Cortex of kidney (tissue), 1 donor: ENCODE measurements at places on chromosomes 13 and 19.

GRCh38 chr13:42707586-42707985 lies 73.8 kb upstream of the FAM216B start:
- DNase-seq: no peak

DNA sequence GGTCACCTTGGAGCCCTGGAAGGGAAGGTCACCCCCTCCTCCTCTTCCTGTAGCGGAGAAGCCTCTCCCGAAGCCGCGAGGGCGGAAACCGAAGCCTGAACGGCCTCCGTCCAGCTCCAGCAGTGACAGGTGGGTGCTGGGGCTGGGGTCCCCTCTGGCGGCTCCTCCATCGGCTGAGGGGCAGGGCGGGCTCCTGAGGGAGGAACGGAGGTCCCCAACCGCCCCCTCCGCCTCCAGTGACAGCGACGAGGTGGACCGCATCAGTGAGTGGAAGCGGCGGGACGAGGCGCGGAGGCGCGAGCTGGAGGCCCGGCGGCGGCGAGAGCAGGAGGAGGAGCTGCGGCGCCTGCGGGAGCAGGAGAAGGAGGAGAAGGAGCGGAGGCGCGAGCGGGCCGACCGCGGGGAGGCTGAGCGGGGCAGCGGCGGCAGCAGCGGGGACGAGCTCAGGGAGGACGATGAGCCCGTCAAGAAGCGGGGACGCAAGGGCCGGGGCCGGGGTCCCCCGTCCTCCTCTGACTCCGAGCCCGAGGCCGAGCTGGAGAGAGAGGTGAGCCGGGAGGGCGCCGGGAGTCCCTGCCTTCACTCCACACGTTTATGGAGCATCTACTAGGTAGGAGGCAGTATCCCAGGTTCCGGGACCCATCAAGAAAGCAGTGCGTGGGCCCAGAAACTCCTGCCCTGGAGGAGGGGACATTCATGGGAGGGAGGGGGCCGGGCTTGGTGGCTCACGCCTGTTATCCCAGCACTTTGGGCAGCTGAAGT lies 22.0 kb downstream of the HDGFL2 start:
- DNase-seq: no peak

DNA sequence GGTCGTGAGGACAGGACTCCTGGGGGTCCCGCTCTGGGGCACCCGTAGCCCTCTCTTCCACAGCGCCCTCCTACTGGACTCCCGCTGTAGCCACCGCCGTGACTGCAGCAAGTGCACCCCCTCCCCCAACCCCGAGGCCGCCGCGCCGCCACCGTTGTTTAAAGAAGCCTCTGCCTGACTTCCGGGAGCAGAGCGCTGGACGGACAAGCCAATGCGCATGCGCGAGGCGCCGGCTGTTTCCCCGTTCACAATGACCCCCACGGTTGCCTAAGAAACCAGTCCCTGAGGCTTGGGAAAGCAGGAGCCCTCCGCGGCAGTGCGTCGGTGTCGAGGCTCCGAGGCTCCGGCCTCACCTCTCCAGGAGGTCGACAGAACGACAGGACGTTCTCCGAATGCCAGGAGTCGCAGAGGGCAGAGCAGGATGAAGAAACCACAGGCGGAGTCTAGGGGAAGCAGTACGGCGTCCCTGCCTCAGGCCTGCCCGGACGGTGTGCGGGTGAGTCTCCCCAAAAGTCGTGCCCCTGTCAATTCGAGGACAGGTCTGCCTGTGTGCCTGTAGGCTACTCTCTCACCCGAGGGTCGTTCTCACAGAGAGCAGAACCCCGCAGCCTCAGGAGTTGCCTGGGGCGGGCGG lies 70.5 kb upstream of the ZNF420 start:
- DNase-seq: no peak

DNA sequence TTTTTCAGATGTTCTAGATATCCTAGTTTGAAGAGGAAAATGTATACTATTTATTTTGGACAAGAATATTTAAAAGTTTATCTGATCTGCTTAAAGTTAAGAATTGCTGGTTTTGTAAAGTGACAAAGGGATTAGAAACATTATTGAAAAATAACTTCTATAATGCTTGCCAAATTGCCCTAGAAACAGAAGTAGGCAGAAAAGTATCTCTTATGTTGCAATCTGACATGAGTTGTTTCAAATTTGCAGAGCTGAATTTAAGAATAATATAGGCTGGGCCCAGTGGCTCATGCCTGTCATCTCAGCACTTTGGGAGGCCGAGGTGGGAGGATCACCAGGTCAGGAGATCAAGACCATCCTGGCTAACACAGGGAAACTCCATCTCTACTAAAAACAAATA lies 777.1 kb downstream of the LIG4 start:
- no peak for DNase-seq

GRCh38 chr19:49556412-49557398 lies 23.7 kb downstream of the NOSIP start:
- no peak for DNase-seq

DNA sequence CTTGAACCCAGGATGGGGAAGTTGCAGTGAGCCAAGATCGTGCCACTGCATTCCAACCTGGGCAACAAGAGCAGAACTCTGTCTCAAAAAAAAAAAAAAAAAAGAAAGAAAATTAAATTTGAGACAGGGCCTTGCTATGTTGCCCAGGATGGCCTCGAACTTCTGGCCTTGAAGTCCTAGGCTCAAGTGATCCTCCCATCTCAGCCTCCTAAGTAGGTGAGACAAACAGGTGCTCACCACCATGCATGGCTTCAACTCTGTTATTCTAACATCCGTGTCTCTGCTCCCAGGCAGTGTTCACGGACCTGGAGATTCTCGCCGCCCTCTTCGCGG lies 40.3 kb downstream of the PDE4A start:
- no peak for DNase-seq

- no peak for DNase-seq
Observed at GRCh38 chr13:30915691-30916541, 9.8 kb downstream of the MEDAG start.

DNA sequence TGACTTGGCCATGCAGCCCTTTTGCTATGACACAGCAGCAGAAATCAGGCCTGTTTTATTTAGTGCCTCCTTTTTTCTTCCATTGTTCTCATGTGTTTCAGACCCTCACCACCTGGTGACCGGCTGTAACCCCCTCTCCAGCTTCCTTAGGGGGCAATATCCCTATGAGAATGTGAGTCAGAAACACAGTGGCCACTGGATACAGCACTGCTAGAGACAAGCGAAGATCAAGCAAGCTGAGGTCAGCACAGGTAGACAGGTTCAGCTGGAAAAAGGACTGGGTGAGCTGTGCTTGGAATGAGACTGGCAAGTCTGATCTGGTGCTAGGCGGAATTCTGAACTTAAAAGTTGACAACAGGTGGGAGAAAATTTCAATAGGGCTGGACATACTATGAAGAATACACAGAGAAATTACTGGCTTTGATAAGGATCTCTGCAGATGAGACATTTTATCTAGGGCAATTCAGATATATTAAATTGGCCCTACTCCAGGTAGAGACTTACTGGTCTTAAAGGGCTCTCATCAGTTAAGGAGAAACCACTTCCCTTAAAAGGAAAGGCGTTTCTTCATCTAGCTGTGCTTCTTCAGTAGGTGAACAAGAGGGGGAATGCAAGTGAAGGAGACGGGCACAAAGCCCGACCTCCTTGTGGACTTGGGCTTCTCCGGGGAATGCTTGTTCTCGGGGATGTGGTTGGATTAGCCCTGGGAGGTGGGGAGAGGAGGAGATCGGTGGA lies 83.3 kb downstream of the ERCC5 start:
- DNase-seq: no peak

GRCh38 chr13:82962397-82962796 lies 919.9 kb downstream of the SLITRK1 start:
- no peak for DNase-seq

DNA sequence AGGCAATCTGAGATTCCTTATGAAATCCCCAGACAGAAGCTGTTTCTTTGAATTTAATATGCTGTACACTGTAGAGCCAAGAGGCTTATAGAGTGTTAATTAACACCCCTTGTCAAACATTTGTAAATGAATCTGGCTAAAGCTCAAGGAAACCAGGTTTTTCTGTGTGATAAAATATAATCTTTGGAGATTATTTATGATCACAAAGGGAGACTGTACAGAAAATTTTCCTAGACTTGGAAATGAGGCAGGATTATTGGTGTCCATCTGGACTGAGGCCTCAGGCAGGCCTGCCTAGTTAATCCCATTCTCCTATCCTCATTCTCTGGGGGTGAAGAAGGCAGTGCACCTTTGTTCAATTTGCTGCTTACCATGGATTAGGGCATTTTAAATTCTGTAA lies 17.8 kb downstream of the KL start:
- DNase-seq: no peak
